Stimulated activated CD4-positive, alpha-beta T cell treated with anti-CD3 and anti-CD28 coated beads, Interleukin-4, amount 100 ng/mL, for 4 hours (primary cell): ENCODE measurements at places on chromosomes 3 and 15.

DNA sequence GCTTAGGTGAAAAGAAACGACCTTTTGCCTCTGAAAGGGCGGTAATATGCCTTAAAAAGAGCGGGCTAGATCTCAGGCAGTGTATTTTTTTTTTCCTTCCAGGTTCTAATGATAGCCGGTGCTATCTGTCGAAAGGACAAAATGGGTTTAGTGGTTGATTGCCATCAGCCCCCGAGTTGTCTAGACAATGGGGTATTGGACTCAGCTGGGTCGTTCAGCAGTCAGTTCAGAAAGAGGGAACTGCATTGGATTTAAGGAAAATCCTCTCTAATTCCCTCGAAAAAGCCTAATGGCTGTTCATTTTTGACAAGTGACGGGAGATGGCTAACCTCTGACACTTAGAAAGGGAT lies 728 bp downstream of the EIF2B5 start:
- DNase-seq: no peak

- no peak for DNase-seq
Measured at GRCh38 chr15:31235311-31236183, 91.1 kb upstream of the KLF13 start.

GRCh38 chr3:38655708-38656300 lies 6.3 kb upstream of the SCN5A start:
- no peak for DNase-seq

DNA sequence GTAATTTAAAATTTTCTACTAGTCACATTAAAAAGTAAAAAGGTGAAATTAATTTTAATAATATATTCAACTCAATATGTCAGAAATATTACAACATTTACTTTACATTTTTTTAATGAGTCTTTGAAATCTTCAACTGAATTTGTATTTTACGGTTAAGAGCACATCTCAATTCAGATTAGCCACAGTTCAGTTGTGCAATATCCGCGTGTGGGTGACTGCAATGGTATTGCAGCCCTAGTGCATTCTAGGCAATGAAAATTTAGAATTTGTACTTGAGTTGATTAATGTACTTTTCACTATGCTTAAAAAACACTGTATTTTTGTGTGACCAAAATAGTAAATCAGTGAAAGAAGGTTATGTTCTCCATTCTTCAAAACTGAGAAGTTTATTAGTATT lies 57.3 kb downstream of the CEP63 start:
- DNase-seq: no peak

GRCh38 chr3:9402410-9403228 lies 5.2 kb downstream of the SETD5 start:
- no peak for DNase-seq

DNA sequence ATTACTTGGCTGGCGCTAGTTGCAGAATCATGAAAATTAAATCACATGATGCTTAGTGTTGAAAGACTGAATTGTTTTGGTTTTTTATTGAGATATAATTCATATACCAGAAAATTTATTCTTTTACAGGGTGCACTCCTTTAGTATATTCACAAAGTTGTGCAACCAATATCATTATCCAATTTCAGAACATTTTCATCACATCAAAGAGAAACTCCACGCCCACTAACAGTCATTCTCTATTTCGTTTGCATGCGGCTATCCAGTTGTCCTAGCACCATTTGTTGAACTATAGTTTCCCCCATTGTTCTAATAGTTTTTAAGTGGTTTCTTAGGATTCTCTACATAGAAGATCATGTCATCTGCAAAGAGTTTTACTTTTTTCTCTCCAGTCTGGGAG lies 3.7 kb downstream of the EHD4 start:
- DNase-seq: no peak
